ENCODE measurements at places on chromosomes 4 and X. TPM values are rescaled to one million over a fixed set of nuclear protein-coding genes. Genes with fewer than 3 reads are reported as not detected.

- peaks cover 4% of the 10 kb centered on the region for H3K4me1 ChIP-seq
- DNase-seq: no peak
- peaks cover 2% of the 10 kb centered on the region for H3K27me3 ChIP-seq
- no peak overlapping the region for H3K4me3 ChIP-seq
Observed at GRCh38 chr4:68466751-68467150, 19.5 kb downstream of the TMPRSS11E start.

DNA sequence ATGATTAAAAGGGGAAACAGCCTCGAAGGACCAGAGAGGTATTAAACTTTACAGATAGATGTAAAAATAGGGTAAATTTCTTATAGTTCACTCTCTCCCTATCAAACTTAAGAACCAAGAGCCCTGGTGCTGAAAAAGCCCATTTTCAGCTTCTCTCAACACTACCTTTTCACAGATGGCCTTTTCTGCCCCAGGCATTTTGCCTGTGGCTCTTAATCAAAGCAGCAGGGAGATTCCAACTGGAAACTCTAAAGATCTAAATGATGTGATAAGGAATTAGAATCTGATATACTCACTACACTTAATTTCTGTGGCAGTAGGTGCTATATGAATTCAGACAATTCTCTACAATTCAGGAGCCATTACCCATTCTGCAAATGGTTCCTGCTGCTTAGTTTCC lies 60.0 kb downstream of the AMMECR1 start:
- no peaks in the 10 kb centered on the region for H3K27me3 ChIP-seq
- no peaks in the 10 kb centered on the region for H3K4me1 ChIP-seq
- peaks cover 3% of the 10 kb centered on the region for H3K36me3 ChIP-seq
- no peak overlapping the region for H3K27ac ChIP-seq
- DNase-seq: no peak

The CT45A2 gene
- total RNA-seq: not detected

DNA sequence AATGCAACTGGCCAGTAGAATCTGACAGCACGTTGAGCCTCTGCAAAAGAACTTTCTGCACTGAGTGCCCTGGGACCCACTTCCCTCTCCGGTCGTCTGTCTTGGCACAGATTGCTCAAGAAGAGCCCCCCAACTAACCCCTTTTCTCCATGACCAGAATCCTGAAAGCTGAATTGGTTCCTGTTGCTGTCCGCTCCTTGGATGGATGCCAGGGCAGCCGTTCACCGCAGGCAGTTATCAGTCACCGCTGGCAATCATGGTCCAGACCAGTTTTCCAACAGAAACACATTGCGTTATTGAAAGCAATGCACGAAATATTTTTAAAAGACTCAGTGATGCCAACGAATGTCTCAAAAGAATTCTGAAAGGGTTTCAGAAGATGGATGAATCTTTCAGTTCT lies 733.7 kb upstream of the FRG1 start:
- peaks cover 13% of the 10 kb centered on the region for H3K4me1 ChIP-seq
- H3K27me3 ChIP-seq: no peaks in the 10 kb centered on the region
- DNase-seq: no peak
- no peak overlapping the region for H3K27ac ChIP-seq
- no peaks in the 10 kb centered on the region for H3K36me3 ChIP-seq
- no peak overlapping the region for H3K4me3 ChIP-seq

- DNase-seq: no peak
- no peak overlapping the region for H3K4me3 ChIP-seq
- peaks cover 2% of the 10 kb centered on the region for H3K36me3 ChIP-seq
- H3K27me3 ChIP-seq: no peaks in the 10 kb centered on the region
Observed at GRCh38 chr4:142128529-142128928, 492.1 kb downstream of the IL15 start.

GRCh38 chr4:1843852-1844251 lies 12.1 kb downstream of the LETM1 start:
- no peaks in the 10 kb centered on the region for H3K27me3 ChIP-seq
- peaks cover 30% of the 10 kb centered on the region for H3K36me3 ChIP-seq
- no peak for DNase-seq
- no peak overlapping the region for H3K27ac ChIP-seq
- H3K4me1 ChIP-seq: peaks cover 17% of the 10 kb centered on the region
- H3K4me3 ChIP-seq: no peak overlapping the region

The LPAR4 gene
- not detected for total RNA-seq

DNA sequence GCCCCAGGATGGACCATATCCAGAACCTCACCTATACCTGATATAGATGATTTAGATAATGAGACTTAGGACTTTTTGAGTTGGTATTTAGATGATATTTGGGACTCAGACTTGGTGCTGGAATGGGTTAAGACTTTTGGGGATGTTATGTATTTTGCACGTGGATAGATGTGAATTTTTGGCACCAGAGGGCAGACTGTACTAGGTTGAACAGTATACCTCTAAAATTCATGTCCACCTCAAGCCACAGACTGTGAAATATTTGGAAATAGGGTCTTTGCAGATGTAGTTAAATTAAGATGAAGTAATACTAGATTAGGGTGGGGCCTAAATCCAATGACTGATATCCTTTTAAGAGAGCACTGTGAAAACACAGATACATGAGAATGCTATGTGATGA lies 15.6 kb downstream of the RBM41 start:
- no peak for DNase-seq
- H3K36me3 ChIP-seq: peaks cover 31% of the 10 kb centered on the region
- H3K4me1 ChIP-seq: peaks cover 10% of the 10 kb centered on the region
- no peak overlapping the region for H3K4me3 ChIP-seq
- no peaks in the 10 kb centered on the region for H3K27me3 ChIP-seq

The TBC1D14 gene
- total RNA-seq: 58.1 TPM

GRCh38 chr4:71322425-71322824 lies 16.4 kb upstream of the SLC4A4 start:
- H3K27me3 ChIP-seq: peaks cover 5% of the 10 kb centered on the region
- DNase-seq: no peak
- H3K4me3 ChIP-seq: no peak overlapping the region

DNA sequence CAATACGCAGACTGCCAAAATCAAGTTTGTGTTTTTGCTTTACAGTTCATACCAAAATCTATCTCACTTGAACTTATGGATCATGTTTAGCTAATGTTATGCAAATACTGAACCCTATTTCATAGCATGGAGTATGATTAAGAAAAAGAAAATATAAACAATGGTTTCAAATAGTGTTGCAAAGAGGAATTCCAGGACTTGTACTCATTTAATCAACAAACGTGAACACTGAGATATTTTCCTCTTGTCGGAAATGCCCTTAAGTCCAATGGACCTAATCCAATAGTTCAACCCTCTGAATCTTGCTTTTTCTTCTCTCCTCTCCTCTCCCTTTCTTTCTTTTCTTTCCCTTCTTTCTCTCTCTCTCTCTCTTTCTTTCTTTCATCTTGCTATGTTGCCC lies 30.8 kb downstream of the RASL11B start:
- H3K4me1 ChIP-seq: peaks cover 9% of the 10 kb centered on the region
- no peak overlapping the region for H3K4me3 ChIP-seq
- H3K36me3 ChIP-seq: peaks cover 4% of the 10 kb centered on the region
- H3K27ac ChIP-seq: no peak overlapping the region

DNA sequence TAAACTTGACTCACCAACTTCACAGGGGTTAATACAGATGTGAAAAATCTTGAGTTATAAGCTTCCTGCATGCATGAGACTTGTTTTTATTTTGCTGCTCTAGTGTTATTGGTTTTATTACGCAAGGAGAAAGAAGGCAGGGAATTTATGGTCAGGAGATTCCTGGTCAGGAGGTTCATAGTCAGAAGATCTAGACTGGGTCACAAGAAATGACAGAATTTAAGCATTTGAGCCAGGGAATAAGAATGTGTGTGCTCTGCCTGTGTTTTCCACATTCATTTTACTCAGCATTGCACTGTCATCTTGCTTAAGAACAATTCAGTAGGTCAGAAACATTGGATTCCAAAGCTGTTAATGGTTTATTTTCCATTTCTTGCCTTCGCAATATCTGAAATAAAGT lies 2522.1 kb downstream of the ARAP2 start:
- H3K27me3 ChIP-seq: no peaks in the 10 kb centered on the region
- no peaks in the 10 kb centered on the region for H3K4me1 ChIP-seq
- H3K4me3 ChIP-seq: no peak overlapping the region
- H3K27ac ChIP-seq: no peak overlapping the region

- no peak for DNase-seq
- H3K27me3 ChIP-seq: no peaks in the 10 kb centered on the region
- no peak overlapping the region for H3K27ac ChIP-seq
- H3K4me3 ChIP-seq: no peak overlapping the region
Observed at GRCh38 chr4:123406872-123407271, 10.3 kb downstream of the SPRY1 start.

The CXCL11 gene
- total RNA-seq: not detected

DNA sequence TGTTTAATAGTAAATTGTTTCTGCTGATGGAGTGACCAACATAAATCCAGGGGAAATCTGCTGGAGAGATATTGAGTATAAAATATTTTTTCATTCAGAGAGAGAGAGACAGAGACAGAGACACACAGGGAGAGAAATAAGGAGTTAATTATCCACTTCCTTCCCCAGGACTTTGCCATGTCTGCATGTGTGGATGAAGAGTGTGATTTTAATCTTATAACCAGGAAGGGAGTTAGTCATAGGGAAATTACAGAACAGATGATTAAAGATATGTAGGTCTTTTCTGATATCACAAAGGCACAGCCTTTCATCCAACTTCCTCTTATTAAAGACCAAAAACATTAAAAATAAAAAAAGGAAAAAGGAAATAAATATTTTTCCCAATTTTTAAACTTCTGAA lies 526.3 kb downstream of the SPRY1 start:
- H3K36me3 ChIP-seq: no peaks in the 10 kb centered on the region
- H3K27ac ChIP-seq: no peak overlapping the region
- peaks cover 3% of the 10 kb centered on the region for H3K27me3 ChIP-seq
- no peak overlapping the region for H3K4me3 ChIP-seq
- H3K4me1 ChIP-seq: no peaks in the 10 kb centered on the region

GRCh38 chrX:151870602-151871001 lies 42.1 kb upstream of the MAGEA4 start:
- no peaks in the 10 kb centered on the region for H3K27me3 ChIP-seq
- no peaks in the 10 kb centered on the region for H3K4me1 ChIP-seq
- DNase-seq: no peak
- no peaks in the 10 kb centered on the region for H3K36me3 ChIP-seq

GRCh38 chr4:4270529-4270928 lies 19.4 kb downstream of the LYAR start:
- peaks cover 28% of the 10 kb centered on the region for H3K4me1 ChIP-seq
- DNase-seq: no peak
- peak overlapping the region; percentile 69 for H3K27ac ChIP-seq
- no peaks in the 10 kb centered on the region for H3K27me3 ChIP-seq

The MAGIX gene
- total RNA-seq: 2.8 TPM

DNA sequence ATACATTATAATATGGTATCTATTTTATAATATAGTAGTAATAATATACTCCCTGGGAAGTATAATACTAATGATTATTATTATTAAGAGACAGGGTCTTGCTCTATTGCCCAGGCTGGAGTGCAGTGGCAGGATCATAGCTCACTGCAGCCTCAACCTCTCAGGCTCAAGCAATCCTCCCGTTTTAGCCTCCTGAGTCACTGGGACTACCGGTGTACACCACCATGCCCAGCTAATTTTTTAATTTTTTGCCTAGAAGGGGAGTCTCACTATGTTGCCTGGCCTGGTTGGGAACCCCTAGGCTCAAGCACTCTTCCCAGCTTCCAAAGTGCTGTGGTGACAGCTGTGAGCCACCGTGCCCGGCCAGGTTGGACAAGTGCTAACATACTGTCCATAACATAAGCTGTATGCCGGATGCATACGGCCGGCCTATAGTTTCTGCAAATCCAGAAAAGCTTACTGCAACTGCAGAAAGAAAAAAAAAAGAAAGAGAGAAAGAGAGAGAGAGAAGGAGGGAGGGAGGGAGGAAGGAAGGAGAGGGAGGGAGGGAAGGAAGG lies 94.2 kb upstream of the PPP2R3B start:
- no peaks in the 10 kb centered on the region for H3K27me3 ChIP-seq
- no peak overlapping the region for H3K4me3 ChIP-seq

- no peak for DNase-seq
- no peaks in the 10 kb centered on the region for H3K27me3 ChIP-seq
- H3K36me3 ChIP-seq: no peaks in the 10 kb centered on the region
- H3K4me1 ChIP-seq: no peaks in the 10 kb centered on the region
- no peak overlapping the region for H3K27ac ChIP-seq
- no peak overlapping the region for H3K4me3 ChIP-seq
Observed at GRCh38 chrX:39519030-39519488, 578.7 kb downstream of the BCOR start.

DNA sequence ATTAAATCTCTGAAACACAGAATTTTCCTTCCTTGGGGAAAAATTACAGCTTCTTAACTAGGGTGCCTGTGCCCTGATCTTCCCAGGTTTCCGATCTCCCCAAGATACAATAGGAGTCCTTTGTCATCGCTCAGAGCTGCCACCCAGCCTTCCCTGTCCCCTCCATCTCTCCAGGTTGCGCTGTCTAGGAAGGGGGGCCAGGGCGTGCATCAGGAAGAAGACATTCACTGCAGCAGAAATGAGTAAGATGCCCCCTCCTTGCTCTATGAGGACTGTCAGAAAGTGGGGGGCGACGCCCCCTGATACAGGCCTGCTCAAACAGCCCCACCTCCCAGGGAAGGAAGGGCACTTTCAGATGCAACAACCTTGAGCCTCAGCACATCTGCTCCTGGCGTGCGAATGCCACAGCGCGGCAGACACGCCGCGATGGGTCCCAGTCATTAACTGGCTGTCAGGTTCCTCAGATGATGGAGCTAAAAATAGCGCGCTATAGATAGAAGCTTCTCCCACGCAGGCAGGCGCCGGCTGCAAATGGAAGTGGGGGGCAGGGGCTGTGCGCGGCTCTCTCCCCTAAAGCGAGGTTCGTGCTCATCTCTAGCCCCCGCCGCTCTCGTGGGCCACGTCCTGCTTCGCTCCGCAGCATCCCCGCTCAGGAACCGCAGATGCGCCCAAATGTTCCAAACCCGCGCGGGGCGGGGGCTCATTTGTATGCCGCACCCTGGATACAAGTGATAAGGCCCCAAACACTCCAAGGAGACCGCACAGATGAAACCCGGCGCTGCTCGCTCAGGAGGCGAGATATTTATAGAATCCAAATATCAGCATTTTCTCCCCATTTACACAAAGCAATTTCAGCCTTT lies 57.6 kb upstream of the LGI2 start:
- no peak overlapping the region for H3K27ac ChIP-seq
- peaks cover 46% of the 10 kb centered on the region for H3K27me3 ChIP-seq
- H3K36me3 ChIP-seq: no peaks in the 10 kb centered on the region
- H3K4me3 ChIP-seq: peak overlapping the region; percentile 50

The MND1 gene
- 13.5 TPM for total RNA-seq

Data from activated T-helper 1 cell treated with anti-CD3 and anti-CD28 coated beads, Interleukin-12 subunit alpha, Interleukin-12 subunit beta, Interleukin-2, Interleukin-4 antibody, amounts not matched to agents 30 ng/mL and 10 ng/mL and 1 ng/mL, durations not matched to agents 14 hours and 24 hours and 36 hours (primary cell).